Lung (tissue), 17 donors: ENCODE measurements at places on chromosomes 2 and 18.

DNA sequence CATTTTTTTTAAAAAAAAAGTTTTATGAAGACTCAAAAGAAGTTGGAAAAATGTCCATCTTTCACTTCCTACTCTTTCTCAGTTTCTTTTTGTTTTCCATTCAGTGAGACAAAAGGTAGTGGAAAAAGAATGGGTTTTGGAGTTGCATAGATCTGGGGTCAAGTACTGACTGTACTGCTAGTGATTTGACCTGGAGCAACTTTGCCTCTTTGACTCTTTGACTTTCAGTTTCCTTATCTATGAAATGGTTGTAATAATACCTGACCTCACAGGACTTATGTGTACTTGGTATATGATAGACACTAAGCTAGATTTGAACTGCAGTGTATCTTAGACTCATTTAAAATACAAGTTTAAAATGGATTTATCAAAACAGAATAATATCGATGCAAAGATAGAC lies 3.5 kb upstream of the KCNE4 start:
- no peak overlapping the region for H3K4me3 ChIP-seq
- no peaks in the 10 kb centered on the region for H3K36me3 ChIP-seq
- no peak overlapping the region for H3K27ac ChIP-seq

DNA sequence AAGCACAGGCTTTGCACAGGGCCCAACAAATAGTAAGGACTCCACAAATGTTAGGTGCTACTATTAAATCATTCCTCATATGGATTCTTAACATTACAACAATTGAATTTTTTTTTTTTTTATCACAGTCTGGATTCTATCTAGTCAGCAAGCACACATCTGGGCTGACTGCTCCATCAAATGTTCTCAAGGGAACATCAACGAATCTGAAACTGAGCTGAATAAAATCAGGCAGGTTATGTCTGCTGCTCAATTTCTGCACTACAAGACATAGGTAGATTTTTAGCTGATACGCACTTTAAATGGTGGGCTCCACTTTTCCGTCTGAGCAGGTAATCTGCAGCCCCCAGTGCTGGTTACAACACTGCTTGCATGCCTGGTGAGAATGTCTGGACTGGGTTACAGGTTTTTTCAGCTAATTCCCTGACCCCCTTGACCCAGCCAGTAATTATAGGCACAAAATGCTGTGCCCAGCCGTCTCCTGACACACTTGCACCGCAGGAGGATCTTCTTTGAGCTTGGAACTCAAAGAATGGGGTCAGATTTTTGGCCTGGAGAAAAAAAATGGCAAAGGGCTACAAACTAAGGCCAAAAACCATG lies 44.6 kb downstream of the ADD2 start:
- H3K27ac ChIP-seq: no peak overlapping the region
- no peak overlapping the region for H3K4me3 ChIP-seq
- no peaks in the 10 kb centered on the region for H3K27me3 ChIP-seq
- no peak for DNase-seq
- no peaks in the 10 kb centered on the region for H3K36me3 ChIP-seq
- no peaks in the 10 kb centered on the region for H3K4me1 ChIP-seq

DNA sequence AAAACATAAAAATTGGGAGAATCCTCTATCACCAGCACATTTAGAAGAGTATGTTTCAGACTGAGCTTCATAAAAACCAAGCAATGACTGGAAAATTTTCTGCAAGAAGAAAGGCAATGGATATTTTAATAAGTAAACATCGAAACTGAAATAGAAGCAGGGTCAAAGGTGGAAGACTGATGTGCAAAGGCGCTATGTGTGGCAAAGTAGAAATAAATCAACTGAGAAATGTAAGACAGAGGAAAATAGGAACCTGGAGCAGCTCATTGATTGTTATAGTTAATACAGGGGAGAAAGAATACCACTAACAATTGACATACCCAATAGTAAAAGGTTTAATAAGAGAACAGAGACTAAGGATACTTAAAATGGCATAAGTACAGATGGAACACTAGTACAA lies 818.4 kb downstream of the SOCS6 start:
- H3K4me1 ChIP-seq: peaks cover 2% of the 10 kb centered on the region
- no peaks in the 10 kb centered on the region for H3K27me3 ChIP-seq
- H3K4me3 ChIP-seq: no peak overlapping the region
- DNase-seq: peak; percentile 11
- H3K36me3 ChIP-seq: no peaks in the 10 kb centered on the region

GRCh38 chr2:217976301-217976700 lies 26.5 kb downstream of the TNS1 start:
- H3K36me3 ChIP-seq: no peaks in the 10 kb centered on the region
- no peaks in the 10 kb centered on the region for H3K27me3 ChIP-seq
- no peak overlapping the region for H3K4me3 ChIP-seq
- H3K4me1 ChIP-seq: peaks cover 28% of the 10 kb centered on the region
